ENCODE measurements at places on chromosomes 3 and 15.

DNA sequence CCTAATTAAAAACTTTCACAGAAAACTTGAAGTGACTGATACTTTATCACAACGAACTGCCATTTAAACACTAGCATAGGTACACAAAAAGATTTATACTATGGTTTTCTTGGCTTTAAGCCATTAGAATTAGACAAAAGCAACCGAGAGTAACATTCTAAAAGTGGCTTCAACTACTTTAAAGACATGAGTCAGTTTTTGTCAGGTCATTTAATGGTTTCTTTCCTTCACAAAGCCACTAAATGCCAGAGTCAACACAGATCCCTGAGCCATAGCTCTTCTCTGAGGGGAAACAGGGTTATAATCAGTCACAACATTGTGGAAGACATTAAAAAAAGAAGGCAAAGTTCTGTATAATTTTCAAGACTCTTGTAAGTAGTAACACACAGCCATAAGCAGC is 54.6 kb downstream of the CAPN3 start:
- no peak for DNase-seq

- DNase-seq = no peak
Measured at GRCh38 chr3:18144571-18144970, 280.6 kb downstream of the SATB1 start.

DNA sequence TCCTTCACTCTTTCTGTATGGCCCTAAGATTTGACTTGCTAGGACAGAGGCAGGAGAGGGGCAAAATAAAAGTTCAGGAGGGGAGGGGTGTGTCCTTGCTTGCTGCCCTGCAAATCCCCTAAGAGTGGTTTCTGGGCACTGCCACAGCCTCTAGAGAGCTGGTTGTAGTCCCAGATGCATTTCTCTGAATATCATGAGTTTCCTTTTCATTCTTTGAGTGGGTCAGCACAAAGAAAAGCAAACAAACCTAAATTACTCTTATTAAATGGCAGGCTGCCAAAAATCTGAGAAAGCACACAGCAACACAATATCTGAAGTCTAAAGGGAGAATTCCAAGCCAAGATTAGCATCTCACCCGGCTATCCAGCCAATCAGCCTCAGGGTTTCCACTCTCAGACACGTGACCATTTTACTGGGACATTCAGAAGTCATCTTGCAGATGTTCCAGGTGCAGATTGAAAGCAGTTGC is 919.3 kb downstream of the TUSC7 start:
- DNase-seq = no peak

DNA sequence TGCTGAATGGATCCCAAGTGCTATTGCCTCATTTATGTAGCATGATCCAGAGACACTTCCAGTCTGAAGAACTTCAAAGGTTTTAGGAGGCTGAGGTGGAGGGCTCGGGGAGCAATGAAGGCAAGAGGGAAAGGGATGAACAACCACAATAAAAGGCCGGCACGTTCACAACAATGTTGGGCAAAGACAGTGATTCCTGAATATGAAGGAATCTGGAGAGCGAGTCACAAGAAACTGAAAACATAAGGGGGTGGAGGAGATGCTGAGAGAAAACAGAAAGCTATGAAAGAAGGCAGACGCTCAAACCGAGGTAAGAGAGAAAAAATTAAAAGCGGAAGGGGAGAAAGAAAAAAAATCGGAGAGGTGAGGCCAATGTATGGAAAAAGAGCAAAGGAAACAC is 120.1 kb downstream of the GREM1 start:
- DNase-seq = no peak

DNA sequence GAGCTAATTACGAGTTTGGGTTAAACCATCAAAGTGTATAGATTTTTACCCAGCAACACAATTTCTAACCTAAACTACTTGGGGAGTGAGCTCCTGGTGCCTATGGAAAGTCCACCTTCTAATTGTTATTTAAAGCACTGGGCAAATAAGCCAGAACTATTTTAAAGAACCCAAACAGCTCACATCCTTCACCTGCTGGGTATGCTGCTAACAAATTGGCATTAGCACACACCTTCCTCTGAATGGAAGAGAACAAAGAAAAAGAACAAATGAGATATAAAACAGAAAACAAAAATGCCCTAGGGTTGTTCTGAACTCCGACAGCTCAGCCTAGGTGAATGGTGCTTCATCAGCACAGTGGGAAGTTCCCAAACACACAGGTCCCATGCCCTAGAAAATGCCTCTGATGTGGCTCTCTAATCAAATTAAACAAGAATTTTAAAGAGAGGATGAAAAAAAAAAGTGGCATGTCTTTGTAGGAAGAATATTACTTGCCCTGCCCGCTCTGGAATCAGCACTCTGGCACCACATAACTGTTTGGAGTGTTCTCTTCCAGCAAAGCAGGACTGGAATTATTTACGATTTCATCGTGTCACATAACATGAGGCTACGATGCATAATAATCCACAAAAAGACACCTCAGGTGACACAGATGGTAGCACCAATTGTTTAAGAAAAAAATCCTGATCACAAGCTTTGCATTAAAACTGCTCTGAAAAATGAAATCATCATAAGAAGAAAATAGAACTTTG is 334.4 kb downstream of the GBE1 start:
- no peak for DNase-seq

- no peak for DNase-seq
Measured at GRCh38 chr3:104768886-104769285, 597.8 kb upstream of the ALCAM start.

DNA sequence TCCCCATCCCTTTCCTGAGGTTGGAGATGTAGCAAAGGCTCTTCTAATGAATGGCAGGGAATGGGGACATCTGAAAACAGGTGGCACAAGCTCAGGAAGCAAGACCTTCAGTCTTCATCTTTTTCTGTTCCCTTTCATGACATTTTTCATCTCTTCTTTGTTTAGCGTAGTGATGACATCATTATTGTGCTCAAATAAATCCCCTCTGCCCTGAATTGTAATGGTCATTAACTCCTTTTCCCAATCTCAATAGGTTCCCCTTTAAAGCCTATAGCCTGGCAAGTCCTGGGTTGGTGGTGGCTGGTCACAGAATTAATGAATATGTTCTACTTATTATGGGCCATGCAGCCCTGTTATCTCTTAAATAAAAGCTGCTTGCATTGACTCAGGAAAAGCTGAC is 21.4 kb downstream of the TF start:
- no peak for DNase-seq

DNA sequence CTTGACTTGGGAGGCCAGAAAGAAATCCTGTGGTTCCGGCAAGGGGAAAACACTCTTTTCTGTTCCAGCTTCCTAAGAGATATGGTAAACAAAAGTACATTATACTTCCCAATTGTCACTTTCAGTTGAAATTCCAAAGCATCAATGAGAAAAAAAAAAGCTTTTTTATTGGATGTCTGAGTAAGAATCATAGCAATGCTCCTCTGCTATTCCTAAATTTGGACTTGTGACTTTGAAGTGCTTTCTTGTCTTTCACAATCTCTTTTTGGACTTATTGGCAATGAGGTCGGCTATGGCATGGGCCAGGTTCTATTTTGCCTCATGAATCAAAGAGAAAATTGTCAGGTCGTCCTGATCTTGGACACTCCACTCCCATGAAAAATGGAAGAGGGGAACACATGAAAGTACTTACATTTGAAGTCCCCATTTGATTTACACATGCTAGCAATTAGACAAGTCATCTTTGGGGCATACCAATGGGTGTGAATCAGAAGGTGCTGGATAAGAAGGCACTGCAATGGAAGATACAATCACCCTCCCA is 170.5 kb downstream of the GREM1 start:
- no peak for DNase-seq

- no peak for DNase-seq
Measured at GRCh38 chr3:42638339-42638842, 15.1 kb upstream of the ZBTB47 start.

GRCh38 chr3:153830552-153830951 is 290.6 kb upstream of the ARHGEF26 start:
- no peak for DNase-seq

- no peak for DNase-seq
Measured at GRCh38 chr3:69823743-69824142, 84.5 kb downstream of the MITF start.

- DNase-seq = no peak
Measured at GRCh38 chr3:69329892-69330291, 56.0 kb downstream of the FRMD4B start.

- no peak for DNase-seq
Measured at GRCh38 chr3:16311960-16312451, 47.0 kb downstream of the OXNAD1 start.

DNA sequence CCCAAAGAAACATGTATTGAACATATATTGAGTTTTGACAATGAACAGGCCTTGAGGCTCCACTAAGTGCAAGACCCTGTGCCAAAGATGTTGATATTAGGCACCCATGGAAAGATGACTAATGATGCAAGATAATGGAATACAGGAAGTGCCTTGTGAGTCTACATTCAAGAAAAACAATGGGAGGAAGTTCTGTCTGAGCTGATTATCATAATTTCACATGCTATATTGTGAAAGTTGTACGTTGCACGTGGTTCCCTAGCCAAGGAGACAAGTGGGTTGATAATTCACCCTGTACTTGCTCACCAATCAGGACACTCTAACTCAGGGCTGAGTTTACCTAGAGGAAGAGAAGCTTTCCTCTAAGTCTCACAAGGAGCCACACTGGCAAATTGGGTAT is 186.9 kb upstream of the STAC start:
- no peak for DNase-seq

All from testis (tissue), 5 donors.